ENCODE measurements at places on chromosomes 4 and X. TPM values are rescaled to one million over a fixed set of nuclear protein-coding genes. Genes with fewer than 3 reads are reported as not detected.

The FLNA gene
- 230 TPM for total RNA-seq

The TMPRSS11B gene
- not detected for total RNA-seq

The DCAF12L2 gene
- not detected for total RNA-seq

The PSAPL1 gene
- total RNA-seq = not detected

The CYP2U1 gene
- 7.6 TPM for total RNA-seq

The VSIG1 gene
- 2.6 TPM for total RNA-seq

- H3K27ac ChIP-seq = no peak overlapping the region
- no peaks in the 10 kb centered on the region for H3K27me3 ChIP-seq
- no peaks in the 10 kb centered on the region for H3K36me3 ChIP-seq
- no peaks in the 10 kb centered on the region for H3K4me1 ChIP-seq
Observed at GRCh38 chrX:40418146-40418812, 162.5 kb upstream of the ATP6AP2 start.

DNA sequence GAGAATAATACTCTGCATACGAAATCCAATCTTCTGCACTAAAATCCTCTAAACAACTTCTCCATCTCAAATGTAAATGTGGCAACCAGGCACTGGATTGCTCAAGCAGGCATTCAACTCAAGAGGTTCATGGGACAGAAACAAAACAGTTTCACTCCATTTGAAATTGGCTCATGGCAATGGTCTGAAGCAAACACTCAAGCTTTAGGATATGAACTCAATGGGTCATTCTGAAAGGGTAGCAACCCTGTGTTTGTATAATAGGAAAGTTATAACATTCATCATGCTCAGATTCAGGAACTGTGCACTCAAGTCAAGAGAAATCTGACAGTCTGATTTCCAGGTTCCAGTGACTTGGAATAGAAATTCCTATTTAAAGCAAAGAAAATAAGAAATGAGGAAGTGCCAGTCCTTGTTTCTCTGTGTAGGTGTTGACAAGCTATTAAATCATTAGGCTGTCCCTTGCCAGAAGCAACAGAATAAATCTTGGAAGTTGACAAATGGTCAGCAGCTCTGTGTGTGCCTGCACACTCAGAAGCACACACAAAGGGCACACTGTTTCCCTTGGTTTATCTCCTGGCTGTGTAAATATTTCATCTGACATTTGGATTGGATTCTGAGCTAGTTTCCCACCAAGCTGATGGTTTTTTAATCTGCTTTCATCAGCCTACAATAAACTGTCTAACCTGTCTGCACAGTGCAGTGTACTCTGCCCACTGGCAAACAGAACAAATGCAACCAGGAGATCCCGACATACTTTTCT is 75.9 kb upstream of the CITED1 start:
- no peak overlapping the region for H3K4me3 ChIP-seq
- H3K27me3 ChIP-seq = no peaks in the 10 kb centered on the region
- H3K36me3 ChIP-seq = no peaks in the 10 kb centered on the region
- peak; percentile 7 for DNase-seq

DNA sequence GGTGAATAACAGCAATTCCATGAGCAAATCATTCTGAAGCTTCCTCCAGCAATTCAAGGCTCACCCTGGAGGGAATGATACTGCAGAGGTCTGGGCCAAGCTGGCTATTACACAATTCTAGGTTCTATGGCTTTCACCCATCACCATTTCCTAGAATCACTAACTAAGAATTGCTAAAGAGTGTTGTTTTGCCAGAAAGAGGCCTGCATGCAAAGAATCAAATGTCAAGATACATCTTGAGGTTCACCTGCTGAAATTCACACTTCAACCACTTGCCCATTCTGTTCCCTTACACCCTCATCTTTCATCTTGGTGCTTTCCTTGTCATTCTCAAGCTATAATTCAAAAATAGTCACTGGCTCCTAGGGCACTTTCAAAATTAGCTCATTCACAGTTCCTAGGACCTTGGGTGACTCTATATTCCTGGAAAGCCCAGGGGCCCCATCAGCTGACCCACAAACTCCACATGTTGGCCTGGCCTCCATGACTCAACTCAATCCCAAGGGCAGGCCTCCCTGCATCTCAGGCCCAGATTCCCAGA is 7.0 kb downstream of the APBB2 start:
- no peaks in the 10 kb centered on the region for H3K36me3 ChIP-seq
- no peaks in the 10 kb centered on the region for H3K27me3 ChIP-seq
- H3K4me1 ChIP-seq = peaks cover 33% of the 10 kb centered on the region
- no peak overlapping the region for H3K4me3 ChIP-seq
- no peak overlapping the region for H3K27ac ChIP-seq
- DNase-seq = no peak

DNA sequence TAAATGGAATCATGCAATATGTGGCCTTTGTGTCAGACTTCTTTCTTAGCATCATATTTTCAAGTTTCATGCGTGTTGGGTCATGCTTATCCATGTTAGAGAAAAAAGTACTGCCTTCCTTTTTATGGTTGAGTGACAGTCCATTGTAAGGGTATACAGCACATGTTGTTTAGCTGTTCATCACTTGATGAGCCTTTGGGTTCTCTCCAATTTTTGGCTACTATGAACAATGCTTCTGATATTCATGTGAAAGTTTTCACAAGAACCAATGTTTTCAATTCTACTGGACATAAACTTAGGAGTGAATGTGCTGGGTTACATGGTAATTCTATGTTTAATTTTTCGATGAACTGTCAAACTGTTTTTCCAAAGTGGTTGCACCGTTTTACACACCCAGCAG is 28.1 kb upstream of the LNX1 start:
- no peaks in the 10 kb centered on the region for H3K27me3 ChIP-seq
- no peak overlapping the region for H3K27ac ChIP-seq
- H3K4me1 ChIP-seq = peaks cover 29% of the 10 kb centered on the region
- no peaks in the 10 kb centered on the region for H3K36me3 ChIP-seq
- no peak overlapping the region for H3K4me3 ChIP-seq

DNA sequence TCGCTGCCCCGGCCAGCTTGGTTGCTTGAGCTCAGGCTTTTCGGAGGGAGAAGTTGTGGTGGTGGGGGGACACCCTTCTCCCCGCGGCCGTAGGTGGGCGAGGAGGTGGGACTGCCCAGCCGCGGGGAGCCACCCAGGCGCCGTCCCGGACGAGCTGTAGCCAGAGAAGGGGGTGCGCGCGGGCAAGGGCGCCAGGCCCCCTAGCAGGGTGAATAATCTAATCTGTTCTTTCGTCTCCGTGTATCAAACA is 3.1 kb downstream of the MID1IP1 start:
- no peak for DNase-seq
- peaks cover 25% of the 10 kb centered on the region for H3K4me1 ChIP-seq
- no peaks in the 10 kb centered on the region for H3K27me3 ChIP-seq
- H3K36me3 ChIP-seq = no peaks in the 10 kb centered on the region
- H3K4me3 ChIP-seq = peak overlapping the region; percentile 40
- peak overlapping the region; percentile 87 for H3K27ac ChIP-seq

GRCh38 chrX:133171962-133172708 is 46.0 kb downstream of the TFDP3 start:
- DNase-seq = no peak
- no peak overlapping the region for H3K27ac ChIP-seq
- no peaks in the 10 kb centered on the region for H3K36me3 ChIP-seq
- H3K4me3 ChIP-seq = no peak overlapping the region
- H3K4me1 ChIP-seq = no peaks in the 10 kb centered on the region
- no peaks in the 10 kb centered on the region for H3K27me3 ChIP-seq

GRCh38 chrX:139844163-139844562 is 88.7 kb downstream of the ATP11C start:
- H3K36me3 ChIP-seq = no peaks in the 10 kb centered on the region
- DNase-seq = peak; percentile 24
- no peak overlapping the region for H3K4me3 ChIP-seq
- H3K4me1 ChIP-seq = no peaks in the 10 kb centered on the region
- no peak overlapping the region for H3K27ac ChIP-seq
- no peaks in the 10 kb centered on the region for H3K27me3 ChIP-seq

GRCh38 chr4:6327220-6327917 is 57.7 kb downstream of the WFS1 start:
- H3K36me3 ChIP-seq = no peaks in the 10 kb centered on the region
- H3K4me3 ChIP-seq = no peak overlapping the region
- H3K27me3 ChIP-seq = peaks cover 2% of the 10 kb centered on the region
- no peaks in the 10 kb centered on the region for H3K4me1 ChIP-seq

GRCh38 chrX:149456476-149457245 is 48.4 kb downstream of the IDS start:
- DNase-seq = no peak
- H3K27ac ChIP-seq = no peak overlapping the region
- H3K36me3 ChIP-seq = no peaks in the 10 kb centered on the region
- no peaks in the 10 kb centered on the region for H3K27me3 ChIP-seq
- H3K4me1 ChIP-seq = no peaks in the 10 kb centered on the region

GRCh38 chr4:145528601-145529000 is 46.9 kb downstream of the SMAD1 start:
- peaks cover 27% of the 10 kb centered on the region for H3K4me1 ChIP-seq
- no peak overlapping the region for H3K27ac ChIP-seq
- no peaks in the 10 kb centered on the region for H3K27me3 ChIP-seq
- no peak overlapping the region for H3K4me3 ChIP-seq
- no peak for DNase-seq

DNA sequence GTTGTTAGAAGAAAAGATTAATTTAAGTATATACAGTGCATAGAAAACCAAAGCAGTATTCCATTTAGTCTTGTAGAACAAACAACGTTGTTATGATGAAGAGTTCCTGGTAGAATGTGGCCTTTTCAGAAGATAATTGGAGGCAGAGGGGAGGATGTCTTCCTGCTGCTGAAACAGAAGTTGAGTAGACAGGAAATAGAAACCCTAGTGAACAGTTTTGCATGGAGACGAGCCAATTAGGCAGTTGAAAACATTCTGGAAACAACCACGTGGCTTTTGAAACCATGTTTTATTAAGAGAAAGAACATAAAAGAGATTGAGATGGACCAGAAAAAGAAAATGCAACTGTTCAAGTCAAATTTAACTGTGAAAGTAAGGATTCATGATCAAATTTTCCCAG is 325.2 kb downstream of the CAMK2D start:
- H3K36me3 ChIP-seq = no peaks in the 10 kb centered on the region
- no peaks in the 10 kb centered on the region for H3K27me3 ChIP-seq
- peak; percentile 18 for DNase-seq
- H3K27ac ChIP-seq = no peak overlapping the region
- no peaks in the 10 kb centered on the region for H3K4me1 ChIP-seq
- no peak overlapping the region for H3K4me3 ChIP-seq

GRCh38 chr4:176675810-176676209 is 116.9 kb downstream of the VEGFC start:
- H3K4me1 ChIP-seq = no peaks in the 10 kb centered on the region
- DNase-seq = no peak
- H3K4me3 ChIP-seq = no peak overlapping the region
- H3K27me3 ChIP-seq = no peaks in the 10 kb centered on the region
- H3K36me3 ChIP-seq = no peaks in the 10 kb centered on the region
- H3K27ac ChIP-seq = no peak overlapping the region

GRCh38 chr4:21327976-21328700 is 620.4 kb downstream of the KCNIP4 start:
- no peak overlapping the region for H3K27ac ChIP-seq
- H3K27me3 ChIP-seq = no peaks in the 10 kb centered on the region
- no peaks in the 10 kb centered on the region for H3K4me1 ChIP-seq
- no peak overlapping the region for H3K4me3 ChIP-seq
- no peaks in the 10 kb centered on the region for H3K36me3 ChIP-seq

DNA sequence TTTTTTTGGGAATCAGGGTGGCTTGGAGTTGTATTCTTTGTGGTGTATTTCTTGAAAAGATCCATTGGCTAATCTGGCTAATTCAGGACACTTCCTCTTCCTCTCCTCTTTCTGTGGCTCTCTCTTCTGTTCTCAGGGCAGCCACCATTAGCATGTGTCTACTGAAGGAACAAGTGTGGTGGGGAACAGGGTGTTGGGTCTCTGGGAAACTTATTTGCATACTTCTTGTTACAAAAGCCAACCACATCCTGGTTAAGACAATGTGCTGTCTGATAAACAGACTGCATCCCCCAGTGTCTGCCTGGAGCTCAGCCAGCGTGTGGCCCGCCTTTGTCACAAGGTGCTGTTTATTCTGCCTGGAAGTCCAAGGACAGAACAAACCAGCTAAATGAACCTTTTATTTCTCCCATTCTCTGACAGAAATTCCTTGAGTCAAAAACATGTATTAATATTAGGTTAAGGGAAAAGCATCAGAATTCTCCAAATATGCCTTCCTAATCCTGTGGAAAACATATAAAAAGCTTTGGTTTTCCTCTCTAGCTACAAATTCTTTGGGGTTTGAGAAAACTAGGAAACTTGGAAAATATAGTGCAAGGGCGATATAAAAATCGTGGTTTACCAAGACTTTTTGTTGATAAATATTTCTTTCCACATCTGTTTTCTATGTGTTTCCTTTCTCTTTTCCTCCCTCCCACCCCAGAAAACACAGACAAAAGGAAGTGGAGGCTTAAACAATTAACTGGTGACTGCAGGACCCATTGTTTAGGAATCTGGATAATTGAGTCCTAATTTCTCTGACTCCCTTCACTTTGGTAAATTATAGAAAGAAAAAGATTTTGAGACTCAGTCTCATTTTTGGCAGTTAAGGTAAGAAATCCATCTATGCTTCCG is 203.6 kb downstream of the SPRY1 start:
- H3K27ac ChIP-seq = peak overlapping the region; percentile 56
- H3K27me3 ChIP-seq = no peaks in the 10 kb centered on the region
- no peak overlapping the region for H3K4me3 ChIP-seq
- DNase-seq = peak; percentile 48
